ENCODE measurements at places on chromosomes 4 and X.

- no peak for DNase-seq
Measured at GRCh38 chr4:8727546-8728510, 135.3 kb downstream of the CPZ start.

GRCh38 chr4:125225806-125226205 is 88.9 kb upstream of the FAT4 start:
- DNase-seq: no peak

DNA sequence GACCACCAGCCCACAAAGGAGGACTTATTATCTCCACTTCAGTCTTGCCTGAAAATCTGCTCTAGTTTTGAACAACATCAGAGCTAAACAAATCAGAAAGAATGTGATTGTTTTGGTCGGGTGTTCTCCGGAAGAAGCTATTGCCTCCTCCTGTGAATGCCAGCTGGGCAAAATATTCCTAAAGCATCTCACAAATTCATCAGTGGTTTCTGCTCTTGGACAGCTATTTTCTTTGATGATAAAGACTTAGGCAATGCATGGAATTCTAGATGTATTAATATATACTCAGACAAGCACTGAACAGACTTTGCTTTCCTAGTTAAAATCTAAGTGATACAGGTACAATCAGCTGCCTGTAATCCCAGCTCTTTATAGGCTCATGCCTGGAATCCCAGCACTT is 71.8 kb downstream of the ASMT start:
- DNase-seq: no peak

DNA sequence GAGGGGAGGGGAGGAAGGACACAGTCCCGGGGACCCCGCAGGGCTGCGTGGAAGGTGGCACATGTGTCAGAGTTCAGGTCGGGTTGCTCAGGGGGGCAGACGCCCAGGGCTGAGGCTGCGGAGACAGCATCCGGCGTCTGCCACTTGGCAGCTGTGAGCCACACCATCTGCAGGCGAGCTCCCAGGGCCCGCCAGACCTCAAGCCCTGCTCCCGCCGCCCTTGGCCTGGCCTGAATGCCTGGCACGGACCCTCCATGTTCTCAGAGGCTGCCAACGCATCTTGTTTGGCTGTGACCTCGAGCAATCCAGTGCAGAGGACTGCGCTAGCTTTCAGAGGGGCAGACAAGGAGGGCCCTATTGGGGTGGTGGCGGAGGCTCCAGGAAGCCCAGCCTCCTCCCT is 5.1 kb downstream of the BGN start:
- DNase-seq: no peak

Data from hematopoietic multipotent progenitor cell treated with erythropoietin and hydrocortisone succinate and interleukin-3 and kit ligand, for 6 days (in vitro differentiated cells).